ENCODE measurements at places on chromosomes 2 and 18. TPM values are rescaled to one million over a fixed set of nuclear protein-coding genes. Genes with fewer than 3 reads are reported as not detected.

NGEF gene
- total RNA-seq: 1.4 TPM

SCYGR4 gene
- total RNA-seq: not detected

STPG4 gene
- not detected for total RNA-seq

IL36G gene
- total RNA-seq: not detected

TMEM214 gene
- 21.0 TPM for total RNA-seq

SH2D6 gene
- not detected for total RNA-seq

TMEM37 gene
- total RNA-seq: 5.4 TPM

DNA sequence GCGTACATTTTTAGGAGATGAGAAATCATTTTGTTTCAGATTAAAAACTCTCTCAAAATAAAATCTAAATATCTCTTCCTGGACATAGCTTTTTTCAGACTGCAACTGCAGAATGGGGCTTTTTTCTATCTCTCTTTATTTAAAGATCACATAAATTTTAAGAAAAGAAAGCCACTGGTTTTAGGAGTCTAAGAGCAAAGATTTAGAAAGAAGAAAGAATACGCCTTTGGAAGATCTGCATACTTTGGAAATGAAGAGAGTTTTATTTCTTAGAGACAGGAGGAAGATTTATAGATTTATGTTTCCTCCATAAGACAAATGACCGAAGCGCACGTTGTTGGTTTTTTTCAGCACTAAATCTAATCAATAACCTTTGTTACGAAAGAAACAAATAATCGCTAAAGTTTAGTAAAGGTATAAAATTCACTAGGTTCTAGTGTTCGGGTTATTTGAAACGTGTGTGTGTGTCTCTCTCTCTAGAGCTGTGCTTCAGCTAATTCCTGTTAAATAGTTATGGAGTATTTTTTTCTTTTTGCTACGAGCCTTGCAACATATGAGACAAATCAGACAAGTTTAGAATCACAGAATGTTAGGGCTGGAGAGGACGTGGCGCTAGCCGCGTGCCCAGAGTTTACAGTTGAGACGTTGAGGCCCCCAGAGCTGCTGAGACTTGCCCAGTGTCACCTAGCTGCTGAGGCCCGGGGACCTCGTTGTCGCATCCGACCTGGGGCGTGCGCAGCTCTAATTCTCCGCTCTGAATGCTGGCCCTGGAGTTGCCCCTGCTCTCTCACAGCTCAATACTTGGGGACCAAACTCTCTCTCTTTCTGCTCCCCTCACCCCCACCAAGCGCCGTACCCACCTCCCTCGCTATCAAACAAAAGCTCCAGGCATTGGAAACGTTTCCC, 69.9 kb downstream of the CTAGE1 start:
- no peak for DNase-seq

- no peak for DNase-seq
Measured at GRCh38 chr2:135096665-135097446, 44.8 kb downstream of the RAB3GAP1 start.

DNA sequence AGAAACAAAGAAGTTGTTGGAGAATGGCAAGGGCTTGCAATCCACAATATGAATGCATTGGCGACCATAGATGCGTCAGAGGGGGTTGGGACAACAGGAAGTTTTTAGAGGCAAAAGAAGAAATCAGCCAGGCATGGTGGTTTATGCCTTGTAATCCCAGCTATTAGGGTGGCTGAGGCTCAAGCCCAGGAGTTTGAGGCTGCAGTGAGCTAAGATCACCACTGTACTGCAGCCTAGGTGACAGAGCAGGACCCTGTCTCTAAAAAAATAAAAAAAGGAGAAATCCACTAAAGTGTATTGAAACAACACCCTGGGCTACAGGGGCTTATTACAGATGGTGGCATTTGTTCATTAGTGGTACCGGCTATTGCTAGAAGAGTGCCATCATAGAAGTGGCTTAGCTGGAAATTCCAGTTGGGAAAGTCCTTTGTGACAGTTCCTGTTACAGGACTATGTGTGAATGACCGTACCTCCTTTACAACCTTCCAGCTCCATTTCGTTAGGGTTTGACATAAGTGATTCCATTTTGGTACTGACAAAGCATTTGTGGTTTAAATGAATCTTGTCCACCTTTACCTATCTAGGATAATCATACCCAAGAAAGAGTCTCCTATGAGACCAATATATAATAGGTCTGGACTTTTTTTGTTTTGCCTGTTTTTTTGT, 10.7 kb upstream of the WDSUB1 start:
- no peak for DNase-seq

DNA sequence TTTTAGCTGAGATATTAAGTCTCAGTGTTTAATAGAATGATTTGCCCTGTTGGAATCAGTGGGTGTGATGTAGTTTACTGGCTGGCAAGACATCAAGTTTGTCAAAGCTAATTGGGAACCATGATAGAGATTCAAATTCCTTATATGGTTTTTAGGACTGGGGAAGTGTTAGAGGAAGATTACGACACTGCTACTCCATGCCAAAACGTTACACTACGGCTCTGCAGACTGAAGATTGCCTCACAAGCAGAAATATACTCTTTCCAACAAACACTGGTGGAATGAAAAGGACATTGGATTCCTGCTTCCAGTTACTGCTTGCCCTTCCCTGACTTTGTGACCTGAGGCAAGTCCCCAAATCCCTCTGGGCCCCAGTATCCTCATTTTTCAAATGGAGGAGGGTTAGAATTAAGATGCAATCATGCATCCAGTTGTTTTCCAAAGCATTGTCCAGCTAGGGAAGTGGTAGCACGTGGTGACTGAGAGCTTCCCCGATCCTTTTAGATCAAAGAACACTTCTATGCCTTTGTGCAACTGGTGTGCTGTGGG, 147.6 kb downstream of the CDC42EP3 start:
- peak; percentile 69 for DNase-seq

- DNase-seq: no peak
Measured at GRCh38 chr2:10971888-10972260, 60.1 kb downstream of the KCNF1 start.

DNA sequence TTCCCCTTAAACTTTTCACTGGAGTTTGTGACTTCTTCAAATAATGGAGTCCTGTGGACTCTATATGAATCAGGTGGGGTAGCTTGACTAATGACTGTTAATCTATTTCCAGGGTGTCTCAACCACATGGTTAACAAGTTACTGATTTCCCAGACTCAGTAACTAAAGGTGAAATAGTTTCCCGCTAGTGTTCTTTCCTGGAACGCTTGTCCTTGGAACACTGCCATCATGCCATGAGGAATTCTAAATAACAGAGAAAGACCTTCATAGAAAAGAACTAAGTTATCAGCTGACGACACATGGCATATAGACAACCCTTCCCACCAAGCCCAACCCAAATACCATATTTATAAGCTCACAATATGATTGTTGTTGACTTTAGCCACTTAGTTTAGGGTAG, 1027.9 kb upstream of the FAM98A start:
- no peak for DNase-seq

DNA sequence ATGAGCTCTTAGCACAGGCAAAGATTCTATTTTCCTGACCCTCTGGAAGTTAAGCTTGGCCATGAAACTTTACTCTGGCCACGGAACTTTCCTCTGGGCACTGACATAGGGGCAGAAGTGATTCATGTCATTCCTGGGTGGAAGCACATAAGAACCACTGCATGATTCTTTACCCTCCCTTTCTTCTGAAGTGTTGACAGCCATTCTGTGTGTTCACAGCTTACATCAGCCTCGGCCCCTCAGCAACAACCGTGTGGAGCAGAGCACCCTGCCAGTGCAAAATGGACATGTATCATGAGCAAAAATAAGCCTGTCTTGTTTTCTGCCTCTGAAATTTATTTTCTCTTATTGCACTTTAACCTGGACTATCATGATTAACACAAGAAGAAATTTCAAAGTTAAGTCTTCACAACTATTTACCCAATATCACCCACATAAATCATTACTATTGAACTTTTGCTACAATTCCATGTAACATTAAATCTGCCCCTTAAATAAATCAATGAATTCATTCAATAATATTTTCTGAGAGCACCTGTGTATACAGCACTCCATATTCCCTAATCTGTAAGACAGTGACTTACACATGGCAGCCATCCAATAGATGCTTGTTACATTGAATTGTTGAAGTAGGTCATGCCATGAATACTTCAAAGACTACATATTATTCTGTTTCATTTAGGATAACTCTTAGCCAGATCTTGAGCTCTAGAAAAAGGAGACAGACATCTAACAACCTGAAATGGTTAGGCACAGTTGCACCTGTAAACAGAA, 531.9 kb downstream of the IRS1 start:
- DNase-seq: no peak

DNA sequence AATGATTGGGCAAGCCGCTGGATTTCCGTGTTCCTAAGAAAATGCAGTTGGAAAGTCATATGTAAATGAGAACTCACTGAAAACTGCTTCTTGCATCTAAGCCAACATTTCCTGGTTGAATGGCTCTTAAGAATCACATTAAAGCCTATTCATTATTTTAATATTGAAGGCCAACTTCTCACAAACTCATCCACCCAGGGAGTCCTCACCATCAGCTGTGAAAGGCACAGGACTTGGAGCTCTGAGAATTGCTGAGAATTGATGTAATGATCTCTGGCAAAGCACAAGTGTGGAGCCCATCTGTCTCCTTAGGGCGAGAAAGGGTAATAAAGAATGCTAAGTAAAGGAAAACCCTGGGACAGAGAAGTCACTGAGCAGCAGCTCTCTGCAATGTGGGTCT, 55.9 kb upstream of the APCDD1 start:
- DNase-seq: no peak

DNA sequence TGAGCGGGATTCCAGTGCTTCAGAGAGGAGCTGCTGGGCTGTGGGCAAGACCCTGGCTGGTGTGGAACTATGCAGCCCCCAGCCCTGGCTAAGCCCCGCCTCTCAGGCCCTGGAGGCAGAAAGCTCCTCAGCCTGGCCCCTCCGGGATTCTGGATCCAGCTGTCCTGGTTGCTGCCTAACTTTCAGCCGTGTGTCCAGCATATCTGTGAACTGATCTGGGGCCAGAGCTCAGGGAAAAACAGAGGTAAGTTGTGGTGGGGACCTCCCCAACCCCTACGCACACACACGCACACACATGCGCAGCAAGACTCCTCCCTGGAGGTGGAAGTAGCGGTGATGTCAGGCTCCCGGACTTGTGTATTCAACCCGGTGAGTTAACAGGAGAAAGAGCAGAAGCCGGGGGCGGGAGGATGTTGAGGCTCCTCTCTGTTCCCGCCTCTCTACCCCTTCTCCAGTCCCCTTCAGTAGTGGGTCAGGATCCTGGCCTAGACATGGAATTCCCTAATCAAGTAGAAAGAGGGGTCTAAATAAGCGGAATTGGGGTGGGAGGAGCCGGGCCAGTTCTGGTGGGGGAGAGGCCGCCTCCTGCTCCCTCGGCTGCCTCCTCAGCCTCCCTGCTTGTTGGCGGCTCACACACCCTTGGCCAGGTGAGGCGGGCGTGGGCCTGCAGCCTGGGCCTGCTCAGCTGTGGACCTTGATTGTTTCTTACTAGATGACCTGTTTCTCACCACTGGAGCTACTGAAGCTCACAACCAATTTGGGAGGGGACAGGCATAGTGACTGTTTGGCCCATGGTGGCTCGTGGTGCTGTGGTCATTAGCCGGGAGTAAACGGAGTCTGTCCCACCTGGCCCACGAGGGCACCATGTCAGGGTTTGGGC, 33.4 kb downstream of the SIX2 start:
- no peak for DNase-seq

- no peak for DNase-seq
Measured at GRCh38 chr2:195270466-195271039, 386.5 kb upstream of the SLC39A10 start.

- DNase-seq: no peak
Measured at GRCh38 chr2:239073270-239073669, 225.4 kb downstream of the TWIST2 start.

DNA sequence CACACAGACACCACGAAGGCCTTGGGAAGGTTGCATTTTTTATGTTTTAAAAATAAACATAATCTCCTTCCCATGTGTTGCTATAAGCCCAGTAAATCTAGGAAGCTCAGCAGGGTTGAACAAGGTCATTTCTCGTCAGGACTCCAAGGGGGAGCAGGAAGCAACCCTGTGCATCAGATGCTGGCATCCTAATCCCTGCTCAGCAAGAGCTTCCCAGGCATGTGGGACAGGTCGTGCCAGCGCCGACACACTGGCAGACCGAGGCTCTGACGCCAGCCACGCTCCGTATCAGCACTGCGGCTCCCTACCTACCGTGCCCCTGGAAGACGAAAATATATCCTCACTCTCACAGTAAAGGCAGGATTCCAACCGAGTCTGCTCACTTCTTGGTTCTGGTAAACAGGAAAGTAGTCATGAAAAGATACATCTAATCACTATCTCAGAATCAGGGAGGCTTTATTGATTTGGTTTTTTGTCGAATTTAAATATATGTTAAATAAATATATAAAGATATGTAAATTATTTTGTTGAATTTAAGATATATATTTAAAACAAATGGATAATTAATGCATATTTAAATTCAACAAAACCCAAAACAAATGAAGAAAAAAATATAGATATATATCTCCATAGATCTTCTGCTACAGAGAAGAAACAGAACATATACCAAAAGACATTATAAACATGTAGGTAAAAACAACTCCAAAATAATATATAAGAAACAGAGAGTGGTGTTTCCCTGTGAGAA, 61.4 kb downstream of the TXNL1 start:
- DNase-seq: no peak

DNA sequence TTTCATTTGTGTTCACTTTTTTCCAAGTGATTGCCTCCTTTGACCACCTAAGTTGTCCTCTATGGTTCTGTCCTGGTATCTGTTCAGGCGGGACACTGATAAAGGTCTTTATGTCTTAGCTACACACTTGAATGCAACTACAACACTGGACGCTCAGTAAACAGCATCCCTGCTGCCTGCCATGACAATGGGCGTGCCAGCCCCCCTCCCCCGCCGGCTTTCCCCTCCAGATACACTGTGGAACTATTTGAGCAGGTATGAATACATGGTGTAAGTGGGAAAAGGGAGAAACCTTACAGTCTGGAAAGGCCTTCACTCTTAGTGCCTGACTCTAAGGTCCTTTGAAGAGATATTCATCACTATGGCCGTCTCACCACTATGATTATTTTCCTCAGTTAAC, 5.7 kb downstream of the AGBL5 start:
- DNase-seq: no peak

DNA sequence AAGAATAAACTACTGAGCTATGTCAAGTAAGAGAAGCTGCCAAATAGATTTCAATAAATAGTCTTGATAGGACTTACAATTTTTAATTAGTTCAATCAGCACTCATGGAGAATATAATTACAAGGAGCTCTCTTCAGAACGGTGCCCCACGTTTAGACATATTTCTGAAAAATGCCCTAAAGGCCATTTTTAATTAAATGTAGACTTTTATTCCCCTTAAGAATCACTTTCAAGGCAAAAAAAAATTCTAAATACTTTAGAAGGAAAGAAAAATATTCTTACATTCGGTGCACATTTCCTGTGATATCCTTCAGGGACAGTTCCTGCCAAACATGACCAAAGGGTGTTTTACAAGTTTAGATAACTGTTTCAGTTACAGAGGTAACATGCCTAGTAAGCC, 202.5 kb upstream of the CDH7 start:
- no peak for DNase-seq

DNA sequence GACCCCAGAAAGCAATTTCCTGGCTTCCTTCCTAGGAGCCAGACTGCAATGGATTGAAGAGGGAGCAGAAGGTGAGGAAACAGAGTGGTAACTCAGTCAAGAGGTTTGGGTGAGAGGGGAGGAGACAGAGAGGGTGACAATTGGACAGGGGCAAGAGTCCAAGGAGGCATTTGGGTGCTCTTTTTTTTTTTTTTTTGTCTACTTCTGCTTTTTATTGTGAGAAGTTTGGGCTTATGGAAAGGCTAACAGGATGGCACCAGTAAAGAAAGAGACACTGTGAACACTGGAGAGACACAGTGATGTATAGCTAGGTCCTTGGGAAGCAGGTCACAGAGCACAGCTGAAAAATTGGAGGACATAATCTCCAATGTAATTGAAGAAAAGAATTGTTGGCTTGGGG, 25.0 kb downstream of the CYBRD1 start:
- no peak for DNase-seq

All from right atrium auricular region (tissue), 2 donors.